Tibial nerve (tissue), 4 donors: ENCODE measurements at places on chromosomes 2 and 18. TPM values are rescaled to one million over a fixed set of nuclear protein-coding genes. Genes with fewer than 3 reads are reported as not detected.

DNA sequence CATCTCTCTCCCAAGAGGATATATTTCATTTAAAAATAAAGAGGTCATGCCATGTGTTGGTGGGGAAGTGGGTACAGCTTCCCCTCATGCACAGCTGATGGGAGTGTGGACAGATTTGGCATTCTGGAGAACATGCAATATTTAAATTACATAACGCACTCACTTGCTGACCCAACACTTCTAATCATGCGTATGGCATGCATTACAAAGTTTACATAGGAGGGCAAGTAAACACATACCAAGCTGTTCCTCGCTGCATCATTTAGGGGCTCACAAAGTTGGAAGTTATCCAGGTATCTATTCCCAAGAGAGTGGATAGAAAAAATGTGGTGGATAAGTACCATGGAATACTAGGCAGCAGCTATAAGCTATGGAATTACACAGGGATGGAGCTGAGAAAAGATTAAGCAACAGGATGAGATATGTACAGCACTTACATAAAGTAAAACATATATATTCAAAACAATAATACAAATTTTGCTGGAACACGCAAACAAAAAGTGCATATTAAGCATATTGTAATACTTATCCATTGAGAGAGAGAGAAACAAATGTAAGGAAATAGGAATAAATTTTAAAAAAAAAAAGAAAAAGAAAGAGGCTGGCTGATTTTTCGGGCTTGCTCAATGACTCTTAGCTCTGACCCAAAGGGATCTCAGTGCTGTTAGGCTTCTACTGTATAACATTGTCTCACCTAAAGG, 11.0 kb downstream of the CYP1B1 start:
- no peak for DNase-seq

GRCh38 chr2:9045595-9045994, 42.1 kb upstream of the MBOAT2 start:
- no peak for DNase-seq

GRCh38 chr18:58893388-58894099, 28.9 kb downstream of the ZNF532 start:
- no peak for DNase-seq

DNA sequence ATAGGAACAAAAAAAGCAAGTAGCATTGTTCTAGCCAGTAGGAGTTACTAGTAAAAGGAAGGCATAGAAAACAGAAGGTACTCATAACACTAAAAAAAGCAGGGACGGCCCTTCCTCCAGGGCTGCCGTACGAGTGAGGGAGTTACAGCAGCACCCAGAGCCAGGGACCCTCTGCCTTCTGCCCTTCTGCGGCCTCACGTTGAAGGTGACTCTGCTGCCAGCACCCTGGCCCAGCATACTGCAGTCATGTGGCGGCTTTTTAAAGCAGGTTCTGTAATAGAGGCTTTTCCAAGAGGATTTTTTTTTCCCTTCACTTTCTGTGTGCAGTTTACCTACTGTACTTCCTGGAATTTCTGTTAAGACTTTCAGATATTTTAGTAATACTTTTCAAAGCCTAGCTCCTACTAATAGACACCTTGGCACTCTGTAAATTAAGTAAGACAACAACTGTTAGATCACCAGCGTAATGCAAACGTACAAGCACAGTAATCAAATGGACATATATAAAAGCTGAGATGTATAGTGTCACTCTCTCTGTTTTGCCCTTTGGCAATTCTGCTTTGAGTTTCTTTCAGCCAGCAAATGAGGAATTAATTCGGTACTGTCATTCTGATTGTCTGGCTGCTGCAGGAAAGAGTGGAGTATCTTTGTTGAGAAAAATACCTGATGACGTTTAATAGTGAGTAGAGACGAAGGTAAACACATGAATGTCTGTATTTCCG, 161.5 kb downstream of the PTGR3 start:
- no peak for DNase-seq

DNA sequence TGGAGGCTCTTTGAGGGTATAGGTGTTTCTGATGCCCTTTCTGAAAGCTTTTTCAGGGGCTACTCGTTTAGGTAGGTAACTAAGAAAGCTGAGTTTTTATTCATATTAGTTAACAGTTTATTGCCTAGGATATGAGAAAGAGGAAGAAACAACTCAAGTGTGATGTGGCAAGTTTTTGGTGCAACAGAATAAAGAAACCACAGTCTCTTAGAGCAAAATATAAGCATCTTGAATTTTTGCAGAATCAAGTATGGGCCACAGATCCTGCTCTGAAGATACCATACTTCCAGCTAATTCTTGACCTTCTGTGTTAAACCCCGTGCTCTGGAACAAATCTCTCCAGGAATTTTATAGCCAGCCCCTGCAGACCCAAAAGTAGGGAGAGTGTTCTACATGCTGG, 147.7 kb upstream of the SLC1A4 start:
- DNase-seq, result no peak

ASPRV1 gene
- total RNA-seq, result 2.5 TPM

C2orf72 gene
- total RNA-seq, result 0.42 TPM

C2orf78 gene
- not detected for total RNA-seq

ABCG5 gene
- not detected for total RNA-seq
